ENCODE measurements at places on chromosomes 2 and 18.
A peak's percentile ranks its signal among the peaks of the same experiment; 100 is the strongest.

GRCh38 chr18:37253394-37254235 is 312.0 kb downstream of the CELF4 start:
- no peak for DNase-seq

DNA sequence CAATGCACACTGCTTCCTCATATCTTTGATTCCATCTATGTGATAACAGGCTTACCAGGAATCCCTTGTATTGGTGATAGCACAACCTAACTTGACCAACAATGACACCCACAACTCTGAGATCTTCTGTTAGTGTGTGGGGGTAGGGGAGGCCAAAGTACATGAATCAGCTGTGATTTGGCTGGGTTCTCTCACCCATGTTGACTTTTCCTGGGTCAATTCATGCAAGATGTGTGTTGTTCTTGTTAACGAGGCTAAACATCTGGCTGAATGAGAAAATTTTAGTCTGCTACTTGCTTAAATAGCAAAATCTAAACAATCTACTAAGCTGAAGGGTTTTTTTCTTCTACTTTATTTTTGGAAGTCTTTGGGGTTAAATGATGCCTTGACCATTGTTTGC is 341.2 kb upstream of the SLC14A2 start:
- no peak for DNase-seq

DNA sequence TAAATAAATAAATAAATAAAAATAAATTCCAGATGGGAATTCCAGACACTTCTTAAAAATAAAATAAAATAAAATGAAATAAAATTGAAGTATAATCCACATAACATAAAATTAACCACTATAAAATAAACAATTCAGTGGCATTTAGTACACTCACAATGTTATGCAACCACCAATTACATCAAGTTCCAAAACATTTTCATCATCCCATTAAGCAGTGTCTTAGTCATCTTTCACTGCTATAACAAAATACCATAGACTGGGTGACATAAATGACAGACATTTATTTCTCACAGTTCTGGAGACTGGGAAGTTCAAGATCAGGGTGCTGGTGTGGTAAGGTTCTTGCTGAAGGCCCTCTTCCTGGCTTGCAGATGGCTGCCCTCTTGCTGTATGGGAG is 22.6 kb upstream of the PROKR1 start:
- DNase-seq = no peak

DNA sequence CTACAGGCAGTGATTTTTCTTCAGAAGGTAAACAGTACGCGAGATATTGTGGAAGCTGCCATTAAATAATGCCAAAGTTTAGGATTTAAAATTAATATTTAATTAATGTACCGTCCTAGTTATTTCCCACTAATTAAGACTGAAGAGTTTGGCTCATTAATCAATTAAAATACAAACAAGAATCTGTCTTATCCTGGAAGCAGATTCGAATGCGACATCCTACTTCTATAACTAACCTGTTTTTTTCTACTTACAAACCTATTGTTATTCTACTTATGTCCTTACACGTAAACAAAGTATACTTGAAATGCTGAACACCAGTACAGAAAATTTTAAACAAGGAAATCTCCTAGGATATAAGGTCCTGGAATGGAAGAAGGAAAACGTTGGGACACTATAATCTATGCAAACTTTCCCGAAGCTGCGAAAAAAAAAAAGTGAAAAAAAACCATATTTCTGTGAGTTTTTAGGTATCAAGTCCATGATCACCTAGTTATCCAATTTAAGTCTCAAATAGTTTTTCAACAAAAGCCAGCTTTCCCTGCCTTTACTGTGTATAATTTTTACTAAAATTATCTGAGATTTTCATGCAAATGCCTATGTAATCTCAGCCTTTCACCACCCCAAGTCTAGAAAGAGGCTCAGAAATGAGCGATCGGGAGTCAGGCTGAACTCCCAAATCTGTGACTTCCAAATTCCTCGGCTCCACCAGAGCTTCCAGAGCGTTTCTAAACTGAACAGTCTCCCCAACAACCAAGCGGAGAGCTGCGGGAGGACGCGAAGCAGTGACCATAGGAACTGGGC is 1.2 kb upstream of the C2orf15 start:
- peak; percentile 52 for DNase-seq

DNA sequence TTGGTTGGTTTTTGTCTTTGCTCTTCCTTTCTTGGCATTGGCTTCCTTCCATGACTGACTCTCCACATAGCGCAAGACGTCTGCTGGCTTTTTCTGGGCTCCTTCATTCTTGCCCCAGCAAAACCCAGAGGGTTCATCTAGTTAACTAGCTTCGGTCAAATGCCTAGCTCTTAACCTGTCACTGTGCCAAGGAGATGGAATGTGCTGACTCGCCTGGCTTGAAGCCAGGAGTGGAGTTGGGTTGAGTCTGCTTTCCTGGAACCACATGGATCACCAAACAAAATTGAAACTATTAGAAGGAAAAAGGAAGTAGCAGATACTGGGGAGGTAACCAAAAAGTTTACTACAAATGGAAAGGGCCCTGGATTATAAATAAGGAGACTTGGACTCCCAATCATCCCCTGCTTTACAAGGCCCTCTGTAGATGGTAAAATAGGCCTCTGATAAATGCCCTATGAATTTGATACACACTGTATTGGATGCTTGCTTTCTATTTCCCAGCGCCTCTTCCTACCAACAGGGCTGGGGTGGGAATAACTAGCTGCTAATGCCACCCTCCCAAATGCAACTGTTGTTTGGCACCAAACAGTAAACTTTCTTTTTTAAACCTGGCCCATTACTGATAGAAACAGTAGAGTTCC is 11.3 kb downstream of the MALT1 start:
- DNase-seq = no peak

DNA sequence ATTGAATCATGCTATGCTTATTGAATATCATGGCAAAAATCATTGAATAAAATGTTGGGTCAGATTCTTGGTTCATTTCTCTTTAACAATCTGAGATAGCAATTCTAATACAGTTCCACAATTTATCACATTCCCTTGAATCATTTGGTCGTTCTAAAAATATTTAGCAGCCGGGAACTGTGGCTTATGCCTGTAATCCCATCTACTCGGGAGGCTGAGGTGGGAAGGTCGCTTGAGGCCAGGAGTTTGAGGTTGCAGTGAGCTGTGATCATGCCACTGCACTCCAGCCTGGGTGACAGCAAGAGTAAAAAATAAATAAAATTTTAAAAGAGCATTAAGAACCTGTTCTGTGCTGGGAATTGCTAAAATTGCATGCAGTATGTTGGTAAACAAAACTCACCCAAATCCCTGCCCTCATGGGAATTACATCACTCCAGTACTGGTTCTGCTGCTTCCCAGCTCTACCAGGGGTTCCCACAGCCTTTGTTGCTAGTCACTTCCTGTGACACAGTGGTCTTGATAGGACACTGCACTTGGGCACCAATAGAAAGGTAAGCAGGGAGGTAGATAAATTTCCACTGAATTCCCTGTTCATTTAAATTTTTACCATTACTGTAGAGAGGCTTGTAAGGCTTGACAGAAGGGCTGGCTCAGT is 200.4 kb downstream of the CTNNA2 start:
- no peak for DNase-seq

DNA sequence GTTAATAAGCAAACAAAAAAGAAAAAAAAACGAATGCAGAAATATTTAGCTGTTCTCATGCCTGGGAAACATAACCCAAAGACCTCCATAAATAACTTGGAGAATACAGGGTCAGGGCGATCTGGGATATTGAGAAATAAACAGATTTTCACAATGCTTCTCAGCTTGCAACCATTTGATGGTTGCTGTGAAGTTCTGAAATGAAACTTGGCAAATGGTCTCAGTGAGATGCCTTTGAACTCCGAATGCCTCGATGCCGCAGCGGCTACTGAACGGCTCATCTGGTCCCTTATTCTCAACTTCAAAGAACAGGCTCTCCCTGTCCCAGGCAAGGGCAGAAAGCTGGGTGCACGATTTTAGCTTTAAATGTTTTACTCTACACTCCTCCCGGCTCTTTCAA is 78.1 kb downstream of the ZNF516 start:
- no peak for DNase-seq

DNA sequence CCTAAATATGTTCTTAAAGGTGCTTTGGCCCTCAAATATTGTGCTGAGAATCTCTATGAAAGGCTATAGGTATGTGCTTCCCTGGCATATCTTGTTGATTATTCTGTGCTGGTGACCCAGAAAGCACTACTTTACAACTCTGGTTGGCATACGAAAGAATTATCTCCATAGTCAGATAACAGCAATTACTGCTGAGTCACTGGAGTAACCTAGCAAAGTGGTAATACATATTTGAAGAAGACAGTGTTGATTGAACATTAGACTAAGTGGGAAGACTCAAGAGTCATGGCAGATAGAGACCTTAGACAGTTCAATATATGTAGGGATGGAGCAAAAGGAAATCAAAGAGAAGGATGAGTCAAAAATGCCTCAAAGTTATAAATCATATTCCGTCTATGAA is 1978.5 kb upstream of the LRRTM1 start:
- DNase-seq = no peak

- no peak for DNase-seq
Observed at GRCh38 chr18:26421503-26421902, 126.8 kb downstream of the KCTD1 start.

GRCh38 chr18:68665628-68666027 is 49.3 kb downstream of the TMX3 start:
- DNase-seq = no peak

DNA sequence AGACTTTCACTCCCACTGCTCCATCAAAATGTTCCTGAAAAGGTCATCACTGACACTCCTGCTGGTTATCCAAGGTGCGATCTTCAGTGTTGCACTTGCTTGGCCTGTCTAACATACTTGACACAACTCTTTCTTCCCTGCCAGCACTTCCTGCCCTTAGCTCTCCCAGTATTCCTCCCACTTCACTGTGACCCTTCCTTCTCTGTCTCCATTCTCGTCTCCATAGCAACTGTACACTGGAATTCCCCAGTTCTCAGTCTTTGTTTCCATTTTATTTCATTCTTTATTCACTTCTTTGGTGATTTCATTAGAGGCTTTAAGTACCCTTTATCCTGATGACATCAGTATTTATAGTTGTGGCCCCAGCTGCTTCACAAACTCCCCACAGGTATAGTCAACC is 333.0 kb downstream of the IRS1 start:
- no peak for DNase-seq

DNA sequence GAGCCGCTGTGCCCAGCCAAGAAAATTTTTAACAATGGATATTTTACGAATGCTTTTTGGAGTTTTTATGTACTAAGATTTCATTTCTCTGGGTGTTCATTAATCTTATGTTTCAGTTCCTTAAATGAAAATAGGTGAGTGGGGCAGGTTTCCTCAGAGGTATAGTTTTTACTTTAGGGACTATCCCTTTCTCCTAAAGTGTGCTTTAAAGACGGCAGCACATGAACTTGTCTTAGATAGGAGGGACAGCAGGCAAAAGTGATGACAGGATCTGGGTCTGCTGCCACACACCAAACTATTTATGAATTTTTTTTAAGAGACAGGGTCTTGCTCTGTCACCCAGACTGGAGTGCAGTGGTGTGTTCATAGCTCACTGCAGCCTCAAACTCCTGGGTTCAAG is 8.0 kb upstream of the REL start:
- DNase-seq = no peak

- no peak for DNase-seq
Observed at GRCh38 chr2:70656421-70657010, 102.9 kb upstream of the TGFA start.

GRCh38 chr2:104177179-104177578 is 676.7 kb upstream of the POU3F3 start:
- DNase-seq = no peak

GRCh38 chr2:30706534-30707303 is 100.5 kb downstream of the CAPN13 start:
- peak; percentile 55 for DNase-seq

GRCh38 chr2:70978341-70979179 is at the start of gene ANKRD53:
TSS of gene ANKRD53 (plus strand) at chr2:70978630. CDS start at chr2:70978646, 16 bp downstream.
- DNase-seq = peak; percentile 13

GRCh38 chr18:64882896-64883295 is 734.0 kb upstream of the LINC00305 start:
- DNase-seq = no peak

DNA sequence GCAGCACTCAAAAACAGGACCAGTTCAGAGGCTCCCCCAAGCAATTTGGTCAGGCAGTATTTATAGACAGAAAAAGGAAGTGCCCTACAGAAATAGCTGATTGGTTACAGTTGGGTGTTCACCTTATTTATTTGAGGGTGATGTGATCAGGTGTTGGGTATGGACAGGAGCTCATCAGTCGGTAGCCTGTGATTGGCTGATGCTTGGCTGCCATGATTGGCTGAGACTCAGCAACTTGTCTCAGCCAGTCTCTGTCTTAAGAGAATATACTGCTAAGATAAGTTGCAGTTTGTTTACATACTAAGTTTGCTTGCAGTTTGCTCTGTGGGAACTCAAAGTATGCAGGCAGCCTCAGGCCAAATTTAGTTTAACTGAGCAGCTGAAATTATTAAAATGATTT is 9.4 kb downstream of the ABCG8 start:
- no peak for DNase-seq

DNA sequence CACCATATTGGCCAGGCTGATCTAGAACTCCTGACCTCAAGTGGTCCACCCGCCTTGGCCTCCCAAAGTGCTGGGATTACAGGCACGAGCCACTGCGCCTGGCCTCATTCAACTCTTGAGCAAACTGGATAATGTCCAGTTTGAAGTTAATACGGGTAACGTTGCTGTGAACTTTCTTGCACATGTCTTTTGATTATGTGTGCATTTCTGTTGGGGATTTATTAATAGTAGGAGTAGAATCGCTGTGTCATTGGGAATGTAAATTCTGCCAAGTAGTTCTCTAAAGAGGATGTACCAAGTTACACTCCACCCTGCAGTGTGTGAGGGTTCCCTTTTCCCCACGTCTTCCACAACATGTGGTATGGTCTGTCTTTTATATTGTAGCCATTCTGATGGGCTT is 6.2 kb downstream of the IMPA2 start:
- no peak for DNase-seq

DNA sequence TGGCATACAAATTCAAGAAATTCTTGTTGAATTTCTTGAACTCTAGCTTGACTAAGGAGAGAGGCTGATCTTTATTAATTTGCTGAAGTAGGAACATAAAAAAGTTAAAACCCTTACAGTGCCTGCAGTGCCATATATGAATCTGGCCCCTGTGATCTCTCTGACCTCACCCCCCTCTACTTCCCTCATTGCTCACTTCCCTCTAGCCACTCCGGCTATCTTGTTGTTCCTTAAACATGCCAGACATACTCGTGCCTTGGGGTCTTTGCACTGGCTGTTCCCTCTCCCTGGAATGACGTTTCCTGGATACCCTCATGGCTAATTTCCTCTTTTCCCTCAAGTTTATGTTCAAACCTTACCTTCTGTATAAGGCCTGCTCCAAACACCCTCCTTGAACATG is 246.3 kb upstream of the SIX2 start:
- DNase-seq = no peak

DNA sequence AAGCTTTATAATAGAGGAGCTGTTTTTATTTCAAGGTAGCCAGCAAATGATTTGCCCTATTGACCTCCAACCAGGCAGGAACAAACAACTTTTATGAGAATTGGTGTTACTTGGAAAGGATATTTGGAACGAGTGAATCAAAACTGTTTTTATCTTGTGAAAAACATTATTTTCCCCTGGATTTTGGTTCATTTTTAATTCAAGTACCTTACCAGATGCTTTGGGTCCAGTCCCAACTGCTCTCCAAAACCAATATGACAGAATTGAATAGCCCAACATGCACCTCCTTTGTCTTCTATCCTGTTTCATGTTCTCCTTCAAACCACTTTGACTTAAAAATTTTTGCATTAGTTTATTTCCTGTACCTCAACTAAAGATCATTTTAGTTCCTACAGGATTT is 178.6 kb upstream of the RBMS1 start:
- DNase-seq = no peak
